Stimulated activated CD8-positive, alpha-beta memory T cell treated with anti-CD3 and anti-CD28 coated beads, Interleukin-12 subunit alpha, Interleukin-12 subunit beta, amount 100 ng/mL, for 1 hour (primary cell): ENCODE measurements at places on chromosomes 2 and 18.

DNA sequence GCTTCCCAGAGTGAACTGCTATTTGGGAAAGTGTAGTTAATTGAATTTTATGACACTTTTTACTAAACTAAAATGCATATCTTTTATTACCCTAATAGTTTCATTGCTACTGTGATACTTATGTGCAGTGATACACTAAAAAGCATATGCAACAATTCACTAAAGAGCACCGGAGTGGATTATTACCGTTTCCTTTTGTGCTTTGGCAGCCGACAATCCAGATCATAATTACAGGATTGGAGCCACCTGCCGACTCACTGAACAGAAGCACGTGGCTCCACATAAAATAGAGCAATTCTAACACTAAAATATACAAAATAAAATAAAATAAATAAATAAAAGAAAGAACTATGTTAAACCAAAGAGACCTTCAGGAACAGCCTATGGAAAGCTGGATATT lies 583.4 kb downstream of the NRXN1 start:
- DNase-seq, result no peak

GRCh38 chr2:227191367-227191766 lies 26.9 kb downstream of the COL4A3 start:
- no peak for DNase-seq

GRCh38 chr18:62399781-62400308 lies 74.7 kb downstream of the TNFRSF11A start:
- no peak for DNase-seq

DNA sequence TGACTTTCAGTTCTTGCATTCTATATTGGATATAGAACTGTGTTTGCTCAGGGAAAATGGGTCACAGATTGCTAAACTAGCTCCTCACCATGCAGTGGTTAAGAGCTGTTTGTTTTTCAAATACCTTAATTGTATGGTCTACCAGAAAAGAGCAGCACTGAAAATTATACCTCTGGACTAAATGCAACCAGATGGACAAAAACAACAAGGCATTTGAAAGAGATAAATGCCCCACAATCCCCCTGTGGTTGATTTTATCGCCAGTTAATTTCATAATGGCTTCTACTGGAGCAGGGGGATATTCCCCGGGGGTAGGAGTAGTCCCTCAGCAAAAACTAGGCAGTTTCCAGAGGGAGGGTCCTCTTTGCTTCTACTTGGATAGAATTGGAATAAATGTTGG lies 267.9 kb upstream of the TNP1 start:
- no peak for DNase-seq

DNA sequence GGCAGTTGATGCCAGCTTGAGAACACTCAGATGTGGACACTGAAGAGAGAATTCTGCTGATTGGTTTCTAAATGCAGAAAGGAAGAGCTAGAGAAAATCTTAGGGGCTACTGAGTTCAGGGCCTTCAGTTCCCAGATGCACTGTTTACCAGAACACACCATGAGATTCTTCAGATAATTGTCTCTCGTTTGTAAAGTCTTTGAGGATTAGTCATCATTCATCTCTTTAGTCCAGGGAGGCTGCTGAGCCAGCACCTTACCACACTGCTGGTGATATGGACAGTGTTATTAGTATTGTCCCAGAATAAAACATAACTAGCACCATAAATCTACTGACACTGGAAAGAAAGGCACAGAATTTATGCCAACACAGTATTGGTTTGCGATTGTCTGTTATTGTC lies 690.8 kb upstream of the CELF4 start:
- no peak for DNase-seq
